ENCODE measurements at places on chromosomes 4 and X. TPM values are rescaled to one million over a fixed set of nuclear protein-coding genes. Genes with fewer than 3 reads are reported as not detected.

RPGR gene
- 5.9 TPM for polyA plus RNA-seq

DGAT2L6 gene
- polyA plus RNA-seq = not detected

IL21 gene
- polyA plus RNA-seq = not detected

AFP gene
- not detected for polyA plus RNA-seq

CXXC4 gene
- not detected for polyA plus RNA-seq

SORCS2 gene
- not detected for polyA plus RNA-seq
